ENCODE measurements at places on chromosomes 11 and 22.

GRCh38 chr11:134992981-134993380 is 580.9 kb upstream of the B3GAT1 start:
- DNase-seq: no peak

- no peak for DNase-seq
Observed at GRCh38 chr22:47996446-47996857, 1234.0 kb downstream of the TBC1D22A start.

GRCh38 chr11:105244160-105244825 is 104.7 kb upstream of the CARD18 start:
- DNase-seq: no peak

- DNase-seq: no peak
Observed at GRCh38 chr11:61331651-61332050, 1.3 kb downstream of the DDB1 start.

DNA sequence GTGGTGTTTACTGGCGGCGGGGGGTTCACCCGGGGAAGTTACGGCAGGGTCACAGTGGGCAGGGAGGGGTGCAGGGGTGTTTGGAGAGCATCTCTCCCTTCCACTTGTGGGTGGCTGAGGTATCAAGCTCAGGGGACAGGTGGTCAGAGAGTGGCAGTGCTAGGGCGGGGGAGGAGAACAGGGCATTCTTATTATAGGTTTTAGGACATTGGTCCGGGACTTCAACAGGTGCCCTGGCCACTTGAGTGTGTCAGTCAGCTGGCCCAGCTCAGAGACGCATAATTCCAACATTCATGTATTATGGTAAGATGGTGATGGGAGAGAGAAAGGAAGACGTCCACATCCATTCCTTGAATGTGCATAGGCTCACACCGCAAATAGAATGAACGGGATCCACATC is 101.7 kb downstream of the TEAD1 start:
- no peak for DNase-seq

DNA sequence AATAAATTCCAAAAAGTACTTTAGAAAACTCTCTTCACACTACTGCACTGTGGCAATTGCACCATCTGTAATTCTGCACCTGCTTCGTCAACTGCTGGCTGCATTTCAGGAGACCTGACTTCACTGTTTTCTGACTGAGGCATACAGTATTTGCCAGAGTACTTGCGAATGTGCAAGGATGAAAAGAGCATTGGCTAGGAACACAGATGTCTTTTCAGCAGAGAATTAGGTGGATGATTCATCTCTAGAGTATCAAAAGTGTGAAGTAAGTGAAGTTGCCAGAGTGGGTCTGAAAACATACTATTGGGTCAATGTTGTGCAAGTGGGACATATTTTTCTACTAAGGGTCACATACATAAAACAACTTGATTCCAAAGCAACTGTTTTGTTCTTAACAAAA is 427.5 kb upstream of the CCDC90B start:
- DNase-seq: peak; percentile 31

DNA sequence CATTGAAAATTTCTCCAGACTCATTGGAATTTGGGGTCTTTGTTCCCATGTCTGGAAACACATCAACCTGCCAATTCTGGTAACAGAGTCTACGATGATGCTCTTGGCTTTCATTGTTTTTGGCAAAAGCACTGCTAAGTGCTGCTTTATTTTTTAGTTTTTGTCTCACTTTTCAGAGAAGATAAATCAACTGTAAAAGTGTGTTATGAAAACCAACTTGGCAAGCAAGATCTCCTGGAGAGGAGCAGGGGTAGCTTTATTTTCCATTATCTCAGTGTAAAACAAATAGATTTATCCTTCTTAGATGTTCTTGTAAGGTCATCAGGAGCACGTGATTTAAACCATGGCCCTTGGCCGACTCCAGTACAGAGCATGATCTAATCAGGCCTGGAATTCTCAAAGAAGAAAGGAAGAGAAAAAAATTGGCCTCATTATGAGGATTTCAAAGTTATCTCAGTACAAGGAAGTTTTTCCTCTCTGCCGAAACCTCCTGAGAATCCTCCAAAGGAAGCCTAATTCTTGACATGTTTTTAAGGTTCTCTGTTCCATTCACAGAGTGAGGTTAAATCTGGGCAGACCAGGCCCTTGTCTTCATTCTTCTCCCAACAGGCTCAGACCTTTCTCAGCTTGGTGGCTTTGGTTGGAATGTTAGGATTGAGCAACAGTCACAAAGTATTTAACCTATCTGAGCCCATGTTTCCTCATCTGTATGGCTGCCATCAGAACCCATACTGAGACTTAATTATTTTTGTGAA is 16.4 kb upstream of the PAMR1 start:
- DNase-seq: no peak
